ENCODE measurements at places on chromosomes 2 and 18.
A peak's percentile ranks its signal among the peaks of the same experiment; 100 is the strongest.

GRCh38 chr2:143468341-143468888, 339.2 kb downstream of the ARHGAP15 start:
- no peak for DNase-seq

DNA sequence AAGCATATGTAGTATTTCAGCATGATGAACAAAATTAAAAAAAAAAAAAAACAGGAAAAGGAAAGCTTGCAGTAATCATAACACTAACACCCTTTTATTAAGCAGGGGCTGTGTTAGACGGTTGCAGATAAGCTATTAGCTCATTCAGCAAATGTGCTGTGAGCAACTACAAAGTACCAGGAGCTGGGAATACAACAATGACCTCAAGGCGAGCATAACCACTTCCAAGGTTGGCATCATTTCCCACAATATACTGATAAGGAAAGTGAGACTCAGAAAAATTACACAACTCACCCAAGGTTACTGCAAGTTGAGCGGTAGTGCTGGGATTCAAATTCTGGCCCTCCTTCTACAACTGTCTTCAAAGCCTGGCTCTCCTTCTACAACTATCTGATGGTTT, 38.2 kb upstream of the ACTR3 start:
- no peak for DNase-seq

DNA sequence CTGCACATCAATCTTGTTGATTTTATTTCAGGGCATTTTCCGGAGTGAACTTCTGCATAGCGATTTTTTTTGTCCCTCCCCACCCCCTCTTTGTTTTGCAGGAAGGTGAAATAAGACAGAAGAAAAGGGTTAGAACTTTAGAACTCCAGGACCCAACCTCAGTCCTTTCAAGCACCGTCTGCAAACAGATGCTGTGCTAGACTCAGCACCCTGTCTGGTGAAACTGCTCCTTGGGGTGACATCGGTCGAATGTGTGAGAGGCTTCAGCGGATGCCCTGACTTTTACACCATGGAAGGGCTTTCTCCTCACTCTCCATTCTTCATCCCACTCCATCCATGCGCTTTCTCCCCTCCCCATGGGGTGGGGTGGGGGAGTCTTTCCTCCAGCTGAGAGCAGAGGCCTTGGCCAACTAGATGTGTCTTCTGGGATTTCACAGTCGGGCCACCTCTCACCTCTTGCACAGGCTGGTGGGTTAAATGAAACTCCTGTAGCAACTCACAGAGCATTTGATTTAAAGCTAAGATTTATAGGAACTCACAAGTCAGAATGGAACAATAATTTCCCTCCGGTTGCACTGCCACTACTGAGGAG, 43.3 kb upstream of the EDAR start:
- DNase-seq: no peak

- DNase-seq: no peak
Measured at GRCh38 chr2:159759577-159759976, 38.4 kb downstream of the CD302 start.

GRCh38 chr2:54274781-54275242, 18.8 kb upstream of the TSPYL6 start:
- no peak for DNase-seq

GRCh38 chr2:137287913-137288639, 522.7 kb downstream of the THSD7B start:
- no peak for DNase-seq

DNA sequence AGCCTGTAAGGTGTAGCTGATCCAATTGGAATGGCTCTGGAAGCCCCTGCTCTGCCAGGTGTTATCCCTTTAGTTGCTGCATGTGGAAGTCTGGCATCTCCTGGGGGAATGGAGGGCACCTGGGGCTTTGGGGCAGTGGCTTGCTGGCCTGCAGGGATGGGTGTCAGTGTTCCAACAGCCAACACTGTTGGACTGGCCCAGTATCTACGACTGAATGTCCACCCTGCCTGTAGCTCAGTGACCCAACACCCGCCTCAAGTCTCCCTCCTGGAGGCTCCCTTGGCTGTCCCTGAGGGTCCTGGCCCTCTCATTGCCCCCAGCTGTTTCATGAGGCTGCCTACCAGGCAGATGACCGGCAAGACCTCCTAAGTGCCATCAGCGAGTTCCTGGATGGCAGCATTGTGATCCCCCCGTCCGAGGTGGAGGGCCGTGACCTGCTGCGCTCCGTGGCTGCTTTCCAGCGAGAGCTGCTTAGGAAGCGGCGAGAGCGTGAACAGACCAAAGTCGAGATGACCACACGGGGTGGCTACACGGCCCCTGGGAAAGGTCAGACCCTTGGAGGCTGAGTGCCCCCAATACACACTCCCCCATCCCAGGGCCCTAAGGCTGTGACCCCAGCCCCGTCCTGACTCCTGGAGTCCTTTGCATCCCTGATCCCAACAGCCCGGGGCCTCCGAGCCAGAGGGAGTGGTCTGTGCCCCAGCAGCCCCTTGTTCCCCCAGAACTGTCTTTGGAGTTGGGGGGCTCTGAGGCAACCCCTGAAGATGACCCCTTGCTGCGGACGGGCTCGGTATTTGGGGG, 7.7 kb downstream of the SLC4A3 start:
- DNase-seq: no peak

DNA sequence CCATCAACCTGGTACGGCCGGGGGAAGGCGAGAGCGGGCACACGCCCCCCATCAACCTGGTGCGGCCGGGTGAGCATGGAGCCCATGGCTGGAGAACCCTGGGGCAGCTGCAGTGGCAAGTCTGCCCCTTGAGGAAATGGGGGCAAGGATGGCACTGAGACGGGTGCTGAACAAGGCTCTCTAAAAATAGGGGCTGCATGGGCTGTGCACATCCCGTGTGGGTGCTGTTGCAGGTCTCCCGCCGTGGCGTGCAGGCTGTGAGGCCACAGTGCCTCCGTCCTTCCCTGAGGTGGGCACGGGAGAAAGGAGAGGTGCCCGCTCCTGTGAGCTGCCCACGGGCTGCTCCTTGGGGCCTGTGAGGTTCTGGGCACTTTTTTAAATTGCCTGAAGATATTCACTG, 99.2 kb downstream of the NFATC1 start:
- peak; percentile 2 for DNase-seq

- DNase-seq: no peak
Measured at GRCh38 chr2:217667512-217667911, 335.3 kb downstream of the TNS1 start.

GRCh38 chr2:217693363-217693762, 309.4 kb downstream of the TNS1 start:
- no peak for DNase-seq

DNA sequence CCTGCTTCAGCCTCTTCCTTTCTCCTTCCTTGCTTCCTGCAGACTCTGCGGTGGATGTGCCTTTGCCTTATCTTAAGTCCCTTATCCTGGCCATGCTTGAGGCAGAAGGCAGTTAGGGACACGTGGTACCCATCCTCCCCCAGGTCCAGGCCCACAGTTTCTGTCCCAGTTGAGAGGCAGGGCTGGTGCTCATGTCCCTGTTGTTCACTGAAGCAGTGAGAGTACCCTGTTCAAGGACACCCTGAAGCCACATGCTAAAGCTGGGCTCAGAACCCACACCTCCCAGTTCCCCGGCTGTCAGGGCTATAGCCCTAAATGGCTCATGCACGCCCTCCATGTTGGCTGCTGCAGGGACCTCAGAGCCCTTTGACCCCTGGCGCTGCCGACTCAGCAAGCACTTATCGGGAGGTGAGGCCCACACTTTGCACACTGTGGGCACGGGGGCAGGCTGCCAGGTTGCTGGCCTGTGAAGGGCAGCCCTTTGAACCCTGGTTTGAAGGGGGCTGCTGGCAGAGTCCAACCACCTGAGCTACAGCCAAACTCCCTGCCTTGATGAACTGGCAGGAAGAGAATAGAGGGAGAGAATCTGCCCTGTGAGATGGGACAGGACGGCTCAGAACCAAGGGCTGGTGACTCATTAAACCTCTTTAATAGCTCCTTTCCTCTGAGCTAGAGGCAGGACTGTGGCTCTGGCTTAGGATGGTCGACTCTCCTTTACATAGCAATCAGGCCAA, 6.3 kb downstream of the KHK start:
- no peak for DNase-seq

- no peak for DNase-seq
Measured at GRCh38 chr2:85775406-85776381, 21.9 kb downstream of the ATOH8 start.

DNA sequence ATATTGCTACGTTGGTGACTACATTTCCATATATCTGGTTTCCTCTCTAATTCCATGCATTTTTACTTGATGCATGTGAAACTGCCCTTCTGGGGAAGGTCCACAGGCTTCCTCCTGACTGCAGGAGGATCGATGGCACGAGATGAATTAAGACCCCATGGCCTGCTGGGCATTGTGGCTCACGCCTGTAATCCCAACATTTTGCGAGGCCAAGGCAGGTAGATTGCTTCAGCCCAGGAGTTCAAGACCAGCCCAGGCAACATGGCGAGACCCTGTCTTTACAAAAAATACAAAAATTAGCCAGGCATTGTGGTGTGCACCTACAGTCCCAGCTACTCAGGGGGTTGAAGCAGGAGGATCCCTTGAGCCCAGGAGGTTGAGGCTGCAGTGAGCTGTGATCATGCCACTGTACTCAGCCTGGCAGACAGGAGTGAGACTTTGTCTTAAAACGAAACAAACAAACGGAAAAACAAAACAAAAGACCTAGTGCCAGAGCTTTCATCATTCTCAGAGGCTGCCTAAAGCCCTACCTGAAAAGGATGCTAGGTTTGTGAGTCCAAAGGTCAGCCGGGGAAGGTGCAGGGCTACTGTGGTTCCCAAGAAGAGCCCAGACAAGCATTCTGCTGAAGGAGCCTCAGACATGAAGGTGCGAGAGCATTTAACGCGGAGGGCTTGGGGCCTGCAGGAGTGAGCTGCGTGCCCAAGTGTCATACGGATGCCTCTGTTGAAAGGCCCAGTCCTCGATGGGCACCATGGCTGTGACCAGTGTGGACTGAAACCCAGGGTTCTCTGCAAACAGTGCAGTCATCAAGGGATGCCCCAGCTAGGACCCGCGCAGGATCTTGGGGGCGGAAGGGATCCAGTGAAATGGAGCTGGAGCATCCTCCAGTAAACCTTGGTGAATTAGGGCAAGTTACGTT, 21.6 kb downstream of the GPR55 start:
- no peak for DNase-seq

DNA sequence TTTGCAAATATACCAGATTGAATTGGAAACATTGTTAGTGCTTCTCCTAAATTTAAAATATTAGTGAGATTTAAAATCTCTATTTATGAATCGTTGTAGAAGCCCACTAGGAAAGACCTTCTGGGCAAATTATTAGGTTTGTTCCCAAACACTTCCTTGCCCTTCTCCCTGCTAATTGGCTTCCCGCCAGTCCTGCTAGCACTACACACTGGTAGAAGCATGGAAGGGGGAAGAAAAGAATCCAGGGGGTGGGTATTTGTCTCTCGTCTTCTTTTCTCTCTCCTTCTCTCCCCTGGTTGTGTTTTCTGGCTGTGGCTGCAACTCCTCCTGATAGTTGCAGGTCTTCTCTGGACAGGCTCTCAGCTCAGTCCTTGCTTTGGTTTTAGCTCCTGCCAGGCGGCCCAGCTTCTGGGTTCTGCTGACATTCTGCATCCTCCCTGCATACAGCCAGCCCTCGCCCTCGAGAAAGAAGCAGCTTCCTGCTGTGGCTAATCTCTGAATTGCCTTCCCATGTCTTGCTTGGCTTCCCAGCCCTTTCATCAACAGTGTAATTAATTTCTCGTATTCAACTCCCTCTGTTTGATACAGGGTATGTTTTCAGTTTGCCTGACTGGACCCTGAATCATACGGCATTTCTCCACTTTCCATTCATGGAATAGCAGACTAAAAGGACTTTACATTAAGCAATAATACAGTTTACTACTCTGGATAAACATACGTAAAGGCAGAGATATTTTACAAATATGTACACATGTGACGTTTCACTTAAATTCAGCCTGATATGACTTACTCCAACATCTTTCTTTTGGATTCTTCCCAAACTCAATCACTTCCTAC, 6.9 kb upstream of the PARD3B start:
- DNase-seq: no peak

DNA sequence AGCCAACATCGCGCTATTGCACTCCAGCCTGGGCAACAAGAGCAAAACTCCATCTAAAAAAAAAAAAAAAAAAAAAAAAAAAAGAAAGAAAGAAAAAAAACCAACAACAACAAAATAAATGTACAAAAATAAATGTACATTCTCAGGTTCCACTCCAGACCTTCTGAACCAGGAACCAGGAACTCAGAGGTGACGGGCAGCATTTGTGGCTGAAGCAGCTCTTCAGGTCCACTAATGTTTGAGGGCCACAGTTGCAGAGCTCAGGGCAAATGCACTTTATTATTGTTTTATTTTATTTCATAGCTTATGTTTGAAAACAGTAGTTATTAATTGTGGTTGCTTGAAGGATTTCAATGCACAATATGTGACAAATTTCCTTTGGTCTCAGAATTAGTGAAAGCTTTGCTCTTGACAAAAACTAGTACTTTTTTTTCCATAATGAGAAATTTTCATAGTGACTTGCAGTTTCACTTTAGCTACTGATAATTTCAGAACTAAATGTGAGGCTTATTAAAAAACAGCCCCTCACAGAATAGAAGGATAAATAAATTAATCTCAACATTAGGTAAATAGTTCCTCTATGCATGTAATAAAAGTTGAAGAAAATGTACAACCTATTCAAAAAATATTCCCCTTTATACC, 378.4 kb upstream of the SPHKAP start:
- DNase-seq: no peak

DNA sequence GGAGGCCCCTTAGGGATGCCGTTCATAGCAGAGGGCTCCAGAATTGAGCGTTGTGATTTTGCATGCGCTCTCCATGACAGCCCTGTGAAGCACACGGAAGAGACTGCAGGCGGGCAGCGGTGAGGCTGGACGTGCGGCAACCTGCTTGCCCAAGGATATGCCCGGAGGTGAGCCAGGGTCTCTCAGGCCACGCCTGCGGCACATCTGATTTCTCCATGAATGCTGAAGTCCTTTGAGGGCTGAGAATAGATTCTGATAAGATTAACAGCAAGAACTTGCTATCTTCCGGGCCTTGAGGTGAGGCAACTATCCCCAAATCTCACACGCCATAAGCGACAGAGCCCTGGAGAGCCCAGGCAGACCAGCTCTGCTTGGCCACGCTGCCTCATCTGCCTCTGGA, 55.6 kb upstream of the LAMA1 start:
- no peak for DNase-seq

- no peak for DNase-seq
Measured at GRCh38 chr2:168180483-168180882, 66.9 kb downstream of the STK39 start.

- no peak for DNase-seq
Measured at GRCh38 chr2:162258169-162258568, 14.9 kb upstream of the FAP start.

- DNase-seq: no peak
Measured at GRCh38 chr2:165778653-165779451, 15.2 kb downstream of the GALNT3 start.

DNA sequence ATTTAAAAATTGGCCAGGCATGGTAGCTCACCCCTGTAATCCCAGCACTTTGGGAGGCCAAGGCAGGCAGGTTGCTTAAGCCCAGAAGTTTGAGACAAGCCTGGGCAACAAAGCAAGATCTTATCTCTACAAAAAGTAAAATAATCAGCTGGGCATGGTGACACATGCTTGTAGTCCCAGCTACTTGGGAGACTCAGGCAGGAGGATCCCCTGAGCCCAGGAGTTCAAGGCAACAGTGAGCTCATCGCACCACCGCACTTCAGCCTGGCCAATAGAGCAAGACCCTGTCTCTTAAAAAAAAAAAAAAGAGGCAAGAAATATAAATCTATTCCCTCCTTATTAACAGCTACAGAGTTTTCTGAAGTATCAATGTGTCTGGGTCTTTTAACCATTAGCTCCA, 51.9 kb downstream of the ESCO1 start:
- no peak for DNase-seq

- DNase-seq: no peak
Measured at GRCh38 chr18:45851161-45851925, 25.9 kb downstream of the SIGLEC15 start.

- DNase-seq: peak; percentile 65
Measured at GRCh38 chr2:235300368-235301201, 193.3 kb upstream of the AGAP1 start.
